ENCODE measurements at places on chromosomes 1 and 21. TPM values are rescaled to one million over a fixed set of nuclear protein-coding genes. Genes with fewer than 3 reads are reported as not detected.

LACTBL1 gene
- total RNA-seq: not detected

HPDL gene
- total RNA-seq: 0.63 TPM

CFAP107 gene
- total RNA-seq: 1.3 TPM

CRYAA gene
- total RNA-seq: not detected

MAN1C1 gene
- total RNA-seq: 14.5 TPM

KLHL21 gene
- 31.3 TPM for total RNA-seq

TNFRSF4 gene
- total RNA-seq: 3.6 TPM

CELA3A gene
- not detected for total RNA-seq

TSPEAR gene
- total RNA-seq: 0.43 TPM

RUNX3 gene
- 1.7 TPM for total RNA-seq

DNA sequence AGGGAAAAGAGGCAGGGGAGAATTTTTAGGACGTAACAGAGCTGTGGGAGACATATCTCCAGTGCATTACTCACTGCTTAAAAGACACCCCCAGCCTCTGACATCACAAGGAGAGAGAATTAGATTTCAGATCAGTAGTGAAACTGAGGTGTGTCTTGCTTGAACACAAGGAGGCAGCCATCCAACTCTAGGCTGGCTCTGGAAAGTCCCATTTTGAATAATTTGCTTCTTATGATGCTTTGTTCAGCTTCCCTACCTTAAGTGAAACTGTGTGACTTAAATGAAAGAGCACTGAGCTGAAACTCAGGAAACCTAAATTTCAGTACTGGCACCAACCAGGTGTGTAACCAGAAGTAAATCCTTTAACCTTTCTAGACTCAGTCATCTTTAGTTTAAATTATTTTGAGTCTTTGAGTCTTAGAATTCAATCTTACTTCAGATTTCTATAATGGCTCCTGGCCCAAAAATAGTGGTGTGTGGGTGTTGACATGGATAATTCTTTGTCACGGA is 251.6 kb upstream of the SGIP1 start:
- no peak for DNase-seq

GRCh38 chr1:200888349-200888838 is 6.3 kb upstream of the INAVA start:
- DNase-seq: no peak

- DNase-seq: peak; percentile 72
Observed at GRCh38 chr1:62175568-62176179, 19.0 kb upstream of the L1TD1 start.

GRCh38 chr1:220227393-220227792 is 44.9 kb downstream of the RAB3GAP2 start:
- no peak for DNase-seq

DNA sequence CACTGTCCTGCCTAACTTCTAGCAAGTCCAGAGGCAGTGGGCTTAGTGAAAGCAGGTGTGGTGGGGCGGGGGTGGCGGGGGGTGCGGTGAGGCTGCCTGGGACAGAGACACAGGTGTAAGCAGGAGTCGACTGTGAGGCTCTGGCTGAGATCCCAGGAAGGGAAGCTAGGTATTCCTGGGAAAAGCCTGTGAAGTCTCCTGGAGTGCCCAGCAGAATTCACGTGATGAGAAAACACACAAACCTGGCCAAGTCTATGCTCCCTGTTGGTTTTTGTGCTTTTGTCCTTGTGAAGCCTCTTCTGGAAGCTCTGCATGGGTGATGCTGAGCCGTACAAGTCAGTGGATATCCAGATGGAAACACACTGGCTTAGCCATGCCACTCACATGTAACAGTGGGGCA is 5.3 kb downstream of the GALNT2 start:
- DNase-seq: no peak

DNA sequence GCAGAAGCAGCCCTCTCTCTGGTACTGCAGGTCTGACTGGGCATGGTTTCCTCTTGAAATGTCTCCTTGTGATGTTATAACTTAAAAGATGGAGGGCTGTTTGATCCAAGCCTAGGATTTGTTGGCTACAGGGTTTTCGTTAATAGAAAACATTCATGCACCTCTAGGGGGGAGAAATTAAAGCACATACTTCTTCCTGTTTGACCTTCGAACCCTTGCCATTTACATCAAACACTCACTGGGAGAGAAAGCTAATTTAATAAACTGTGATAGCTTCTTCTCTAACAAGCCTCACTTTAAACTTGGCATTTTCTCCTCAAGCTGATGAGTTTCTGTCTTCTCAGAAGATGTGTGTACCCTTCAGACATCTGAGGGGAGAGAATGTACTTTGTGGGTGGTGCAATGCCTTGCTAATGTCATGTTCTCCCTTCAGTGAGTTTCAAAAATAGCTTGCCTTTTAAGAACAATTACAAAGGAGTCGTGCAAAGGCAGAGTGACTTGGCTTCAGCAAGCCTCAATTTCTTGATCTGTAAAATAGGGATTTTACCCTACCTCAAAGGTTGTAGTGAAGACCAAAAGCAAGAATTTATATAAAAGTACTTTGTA is 20.4 kb downstream of the CACHD1 start:
- no peak for DNase-seq

- DNase-seq: no peak
Observed at GRCh38 chr1:226094451-226094850, 31.9 kb downstream of the H3-3A start.

GRCh38 chr1:43719063-43719462 is 11.7 kb downstream of the ST3GAL3 start:
- no peak for DNase-seq

- DNase-seq: no peak
Observed at GRCh38 chr1:244173769-244174168, 122.7 kb downstream of the ZBTB18 start.

DNA sequence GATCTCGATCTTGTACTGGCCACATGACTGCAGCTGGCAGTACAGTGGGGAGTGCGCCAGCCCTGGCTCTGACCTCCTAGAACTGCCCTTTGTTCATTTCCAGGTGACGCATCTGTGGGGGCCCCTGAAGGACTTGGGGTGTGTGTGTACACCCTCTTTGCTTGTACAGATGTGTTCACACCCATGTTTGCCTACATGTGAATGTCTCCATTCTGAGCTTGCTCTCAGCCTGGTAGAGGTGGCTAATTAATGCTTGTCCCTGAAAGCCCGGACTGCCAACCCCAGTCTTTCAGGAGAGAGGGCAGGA is 19.8 kb downstream of the TNFRSF1B start:
- no peak for DNase-seq

- DNase-seq: no peak
Observed at GRCh38 chr1:44677201-44677766, 2.8 kb downstream of the ARMH1 start.

DNA sequence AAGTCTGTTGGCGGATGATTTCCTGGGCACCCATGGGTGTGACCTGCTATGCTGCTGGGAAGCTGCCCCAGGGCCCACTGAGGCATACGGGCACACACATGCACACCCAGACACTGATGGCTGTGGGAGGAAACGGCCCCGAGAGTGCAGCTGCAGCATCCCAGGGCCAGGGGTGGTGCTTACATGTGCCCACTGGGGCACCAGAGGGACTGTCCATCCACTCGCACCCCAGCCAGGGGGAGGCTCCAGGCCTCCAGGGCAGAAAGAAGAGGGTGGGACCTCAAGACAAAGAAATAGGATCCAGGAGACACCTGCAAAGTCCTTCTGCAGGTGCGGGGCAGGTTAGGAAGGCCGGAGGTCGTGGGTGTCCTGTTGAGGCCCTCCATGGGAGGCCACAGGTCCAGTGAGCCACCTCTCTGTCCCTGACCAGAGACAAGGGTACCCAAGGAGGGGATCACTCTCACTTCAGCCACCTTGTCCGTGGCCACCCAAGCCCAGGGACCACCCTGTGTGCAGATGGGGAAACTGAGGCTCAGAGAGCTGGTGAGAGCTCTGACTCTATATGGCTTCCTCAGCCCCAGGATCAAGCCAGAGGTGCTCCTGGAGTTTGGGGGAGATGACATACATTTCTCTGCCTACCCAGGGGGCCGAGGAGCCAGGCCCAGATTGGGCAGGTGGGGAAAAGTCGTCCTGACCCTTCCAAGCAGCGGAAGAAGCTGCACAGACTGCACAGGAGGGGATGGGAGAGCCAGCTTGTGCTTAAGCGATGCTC is 57.1 kb downstream of the WNT9A start:
- peak; percentile 7 for DNase-seq

DNA sequence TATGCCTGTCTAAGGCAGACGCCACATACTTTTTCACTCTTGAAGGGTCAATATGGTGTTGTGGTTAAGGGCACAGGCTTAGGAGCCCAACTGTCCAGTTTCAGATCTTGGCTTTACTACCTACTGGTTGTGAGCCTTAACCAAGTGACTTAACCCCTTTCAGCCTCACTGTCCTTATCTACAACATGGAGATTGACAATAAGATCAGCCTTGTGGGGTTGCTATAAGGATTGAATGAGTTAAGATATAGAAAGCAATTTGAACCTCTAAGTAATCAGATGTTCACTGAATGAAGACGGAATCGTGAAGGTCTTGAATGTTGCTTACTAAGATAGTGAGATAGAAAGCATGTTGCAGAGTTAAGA is 121.3 kb upstream of the JUN start:
- no peak for DNase-seq

- no peak for DNase-seq
Observed at GRCh38 chr1:116532671-116533428, 38.0 kb downstream of the CD58 start.

- no peak for DNase-seq
Observed at GRCh38 chr1:206699626-206700025, 14.9 kb downstream of the MAPKAPK2 start.

DNA sequence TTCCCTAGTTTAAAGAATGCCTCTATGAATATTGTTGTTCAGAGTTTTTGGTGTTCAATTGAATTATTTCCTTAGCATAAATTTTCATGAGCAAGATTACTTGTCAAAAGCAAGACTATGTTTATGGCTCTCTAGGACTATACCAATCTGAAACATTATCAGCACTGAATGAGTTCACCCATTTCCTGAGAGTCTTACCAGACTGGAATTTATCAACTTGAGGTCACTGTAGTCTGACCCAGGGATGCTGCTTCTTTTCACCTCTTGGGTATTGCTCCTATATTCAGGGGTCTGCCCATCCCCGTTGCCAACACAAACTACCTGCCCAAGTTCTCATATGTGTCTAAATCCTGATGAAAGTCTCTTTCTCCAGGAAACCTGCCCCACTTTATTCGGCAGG is 42.6 kb downstream of the OPTC start:
- no peak for DNase-seq

- DNase-seq: no peak
Observed at GRCh38 chr1:221946768-221947167, 204.9 kb upstream of the DUSP10 start.

- DNase-seq: no peak
Observed at GRCh38 chr21:34198231-34199120, 125.1 kb downstream of the MRPS6 start.
